ENCODE measurements at places on chromosomes 12 and 14.
A peak's percentile ranks its signal among the peaks of the same experiment; 100 is the strongest.

DNA sequence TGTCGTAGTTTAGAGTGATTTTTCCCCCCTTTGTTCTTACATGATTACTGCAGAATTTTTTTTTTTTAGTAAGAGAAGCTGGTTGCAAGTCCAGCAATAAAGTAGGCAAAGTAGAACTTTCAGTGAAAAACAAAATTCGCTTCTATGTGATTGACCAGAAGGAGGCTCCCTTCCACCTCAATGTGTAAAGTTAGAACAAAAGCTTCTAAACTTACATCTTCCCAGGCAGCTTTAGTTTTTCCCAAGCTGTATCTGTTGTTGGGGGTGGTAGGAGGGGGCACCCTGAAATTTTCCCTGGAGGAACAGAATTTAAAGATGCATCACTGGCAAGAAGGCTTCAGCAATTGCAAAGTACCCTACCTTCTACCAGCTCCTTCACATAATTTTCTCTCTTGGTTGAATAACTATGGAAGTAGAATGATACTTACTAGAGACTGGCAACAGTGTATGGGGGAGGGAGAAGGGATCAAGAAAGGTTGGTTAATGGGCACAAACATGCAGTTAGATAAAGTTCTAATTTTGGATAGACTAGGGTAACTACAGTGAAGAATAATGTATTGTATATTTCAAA lies 87.3 kb upstream of the E2F7 start:
- peak; percentile 48 for DNase-seq

- DNase-seq: no peak
These were observed 11.0 kb upstream of the IRF2BPL start for GRCh38 chr14:77039285-77040058.

GRCh38 chr14:55446127-55446736 lies 5.8 kb upstream of the TBPL2 start:
- peak; percentile 70 for DNase-seq

DNA sequence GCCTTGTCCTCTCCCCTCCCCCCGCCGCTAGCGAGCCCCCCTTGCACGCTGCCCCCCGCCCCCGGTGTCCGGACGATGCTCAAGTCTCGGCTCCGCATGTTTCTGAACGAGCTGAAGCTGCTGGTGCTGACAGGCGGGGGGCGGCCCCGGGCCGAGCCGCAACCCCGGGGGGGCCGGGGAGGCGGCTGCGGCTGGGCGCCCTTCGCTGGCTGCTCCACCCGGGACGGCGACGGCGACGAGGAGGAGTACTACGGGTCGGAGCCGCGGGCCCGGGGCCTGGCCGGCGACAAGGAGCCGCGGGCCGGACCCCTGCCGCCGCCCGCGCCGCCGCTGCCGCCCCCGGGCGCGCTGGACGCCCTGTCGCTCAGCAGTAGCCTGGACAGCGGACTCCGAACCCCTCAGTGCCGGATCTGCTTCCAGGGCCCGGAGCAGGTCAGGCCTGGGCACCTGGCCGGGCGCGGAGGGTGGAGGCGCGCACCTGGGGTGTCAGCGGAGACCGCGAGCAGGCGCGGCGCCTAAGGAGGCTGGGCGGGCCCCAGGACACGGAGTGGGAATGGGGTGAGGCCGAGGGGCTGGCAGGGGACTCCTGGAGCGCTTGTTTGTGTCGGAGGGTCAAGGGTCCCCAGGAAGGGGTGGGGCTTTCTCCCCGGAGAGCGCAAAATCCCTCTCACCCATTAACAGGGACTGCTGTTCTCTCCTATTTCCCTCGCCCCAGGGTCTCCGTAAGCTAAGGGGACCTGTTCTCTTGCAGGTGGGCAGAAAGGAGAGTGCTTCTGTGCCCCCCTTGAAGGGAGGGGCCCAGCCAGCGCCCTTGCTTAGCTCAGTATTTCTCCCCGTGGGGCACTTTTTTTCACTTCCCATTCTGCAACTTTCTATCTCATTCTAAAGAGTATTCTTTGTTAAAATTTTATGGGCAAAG lies 810 bp downstream of the MARCHF9 start:
- DNase-seq: no peak

DNA sequence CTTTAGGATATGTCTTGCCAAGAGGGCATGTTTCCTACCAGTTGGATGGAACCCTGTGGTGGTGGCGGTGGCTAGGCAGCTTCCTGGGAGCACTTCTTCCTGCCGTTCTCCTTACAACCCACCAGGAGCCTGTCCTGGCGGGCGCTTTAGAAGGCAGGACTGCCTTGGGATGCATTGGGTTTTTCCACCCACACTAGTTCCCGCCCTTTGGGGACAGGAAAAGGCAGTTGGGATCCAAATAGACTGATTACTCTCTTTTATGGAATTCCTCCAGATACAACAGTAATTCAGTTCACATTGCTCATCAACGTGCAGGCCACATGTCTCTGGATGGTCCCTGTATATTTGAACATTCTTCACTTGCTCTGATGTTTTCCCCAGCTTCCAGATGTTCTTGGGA lies 305.7 kb upstream of the SSTR1 start:
- DNase-seq: no peak

DNA sequence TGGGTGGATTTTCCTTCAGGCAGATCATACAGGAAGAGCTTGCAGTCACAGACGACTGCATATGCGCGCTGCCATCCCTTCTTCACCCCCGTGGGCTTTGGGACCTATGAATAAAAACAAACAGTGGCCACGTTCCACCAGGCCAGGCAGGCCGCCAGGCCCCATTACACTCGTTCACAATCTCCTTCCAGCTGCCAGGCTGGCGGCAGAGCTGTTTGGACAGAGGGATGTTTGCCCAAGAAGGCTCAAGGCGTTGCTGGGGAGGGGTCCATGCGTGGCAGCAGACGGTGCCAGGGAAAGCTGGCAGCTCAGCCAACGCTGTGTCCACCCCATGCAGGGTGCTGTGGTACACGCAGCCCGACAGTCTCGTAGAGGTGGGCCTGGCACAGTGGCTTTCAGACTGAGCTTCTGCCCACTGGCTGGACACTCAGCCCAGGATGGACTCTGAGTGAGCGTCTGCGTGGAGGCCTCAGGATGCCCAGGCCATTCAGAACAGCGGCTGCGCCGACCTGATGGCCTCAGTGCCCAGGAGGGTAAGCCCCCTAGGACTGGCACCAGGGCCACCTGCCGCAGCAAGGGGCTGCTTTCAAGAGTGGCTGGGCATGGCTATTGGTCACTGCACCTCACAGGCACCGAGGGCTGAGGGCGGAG lies 27.5 kb downstream of the AMN start:
- no peak for DNase-seq

- DNase-seq: no peak
These were observed 494 bp downstream of the TMTC3 start for GRCh38 chr12:88142610-88142991.

GRCh38 chr14:36627981-36628380 lies 33.7 kb upstream of the PAX9 start:
- DNase-seq: no peak

- no peak for DNase-seq
These were observed 92.5 kb upstream of the MED13L start for GRCh38 chr12:116370004-116370404.

GRCh38 chr12:64522807-64523206 lies 70.9 kb downstream of the TBK1 start:
- DNase-seq: no peak

DNA sequence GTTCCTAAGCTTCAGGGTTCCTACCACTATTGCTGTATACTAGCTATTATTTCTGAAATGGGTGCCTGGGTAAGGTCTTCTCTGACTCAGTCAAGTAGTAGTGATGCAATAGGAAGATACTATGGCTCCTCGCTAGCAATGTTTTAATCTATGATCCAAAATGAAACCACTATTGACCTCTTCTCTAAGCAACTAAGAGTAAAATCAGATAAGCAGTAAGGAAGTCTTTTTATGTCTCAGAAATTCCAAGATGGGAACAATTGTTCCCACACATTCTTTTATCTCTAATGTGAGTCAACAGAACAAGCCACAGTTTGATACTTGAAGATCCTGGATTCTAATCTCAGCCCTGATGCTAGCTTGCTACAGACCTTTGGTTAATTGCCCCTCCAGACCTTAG lies 45.1 kb downstream of the AREL1 start:
- DNase-seq: no peak

- DNase-seq: no peak
These were observed 278.1 kb downstream of the RAD51B start for GRCh38 chr14:68097727-68098126.

DNA sequence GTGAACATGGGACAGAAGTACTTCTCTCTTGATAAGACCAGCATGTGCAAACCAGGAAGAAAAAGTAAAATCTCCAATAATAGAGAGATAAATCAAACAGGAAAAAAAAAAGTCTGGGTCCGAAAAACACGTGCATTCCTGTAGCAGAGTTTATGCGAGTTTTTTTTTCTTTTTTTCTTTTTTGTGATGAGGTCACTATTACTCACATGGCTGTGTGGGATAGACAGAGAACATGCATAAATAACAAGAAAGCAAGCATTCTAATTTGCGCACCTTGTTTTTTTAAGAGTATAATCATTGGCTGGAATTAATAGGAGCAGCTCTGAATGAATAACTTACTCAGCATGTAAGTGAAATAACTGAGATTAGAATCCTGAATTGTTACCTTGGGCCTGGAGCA lies 91.9 kb upstream of the CPM start:
- DNase-seq: no peak

- peak; percentile 87 for DNase-seq
These were observed 118.2 kb downstream of the AACS start for GRCh38 chr12:125183187-125184067.

GRCh38 chr14:44030831-44031383 lies 476.2 kb downstream of the FSCB start:
- no peak for DNase-seq

GRCh38 chr12:96187956-96188355 lies 6.2 kb upstream of the ELK3 start:
- DNase-seq: no peak

All from NT2/D1 (cell line).